Liver (tissue), 10 donors: ENCODE measurements at places on chromosomes 7 and 10.

GRCh38 chr10:112663234-112664125, 216.5 kb downstream of the VTI1A start:
- H3K4me3 ChIP-seq = no peak overlapping the region
- no peaks in the 10 kb centered on the region for H3K36me3 ChIP-seq
- no peak for DNase-seq
- H3K27ac ChIP-seq = no peak overlapping the region
- H3K4me1 ChIP-seq = no peaks in the 10 kb centered on the region

GRCh38 chr7:55056577-55057480, 38.0 kb downstream of the EGFR start:
- H3K27me3 ChIP-seq = no peaks in the 10 kb centered on the region
- H3K36me3 ChIP-seq = no peaks in the 10 kb centered on the region
- no peak overlapping the region for H3K4me3 ChIP-seq
- peak overlapping the region; percentile 80 for H3K27ac ChIP-seq
- H3K4me1 ChIP-seq = peaks cover 17% of the 10 kb centered on the region

GRCh38 chr7:158282461-158283001, 305.1 kb downstream of the PTPRN2 start:
- no peak overlapping the region for H3K27ac ChIP-seq
- no peaks in the 10 kb centered on the region for H3K36me3 ChIP-seq

DNA sequence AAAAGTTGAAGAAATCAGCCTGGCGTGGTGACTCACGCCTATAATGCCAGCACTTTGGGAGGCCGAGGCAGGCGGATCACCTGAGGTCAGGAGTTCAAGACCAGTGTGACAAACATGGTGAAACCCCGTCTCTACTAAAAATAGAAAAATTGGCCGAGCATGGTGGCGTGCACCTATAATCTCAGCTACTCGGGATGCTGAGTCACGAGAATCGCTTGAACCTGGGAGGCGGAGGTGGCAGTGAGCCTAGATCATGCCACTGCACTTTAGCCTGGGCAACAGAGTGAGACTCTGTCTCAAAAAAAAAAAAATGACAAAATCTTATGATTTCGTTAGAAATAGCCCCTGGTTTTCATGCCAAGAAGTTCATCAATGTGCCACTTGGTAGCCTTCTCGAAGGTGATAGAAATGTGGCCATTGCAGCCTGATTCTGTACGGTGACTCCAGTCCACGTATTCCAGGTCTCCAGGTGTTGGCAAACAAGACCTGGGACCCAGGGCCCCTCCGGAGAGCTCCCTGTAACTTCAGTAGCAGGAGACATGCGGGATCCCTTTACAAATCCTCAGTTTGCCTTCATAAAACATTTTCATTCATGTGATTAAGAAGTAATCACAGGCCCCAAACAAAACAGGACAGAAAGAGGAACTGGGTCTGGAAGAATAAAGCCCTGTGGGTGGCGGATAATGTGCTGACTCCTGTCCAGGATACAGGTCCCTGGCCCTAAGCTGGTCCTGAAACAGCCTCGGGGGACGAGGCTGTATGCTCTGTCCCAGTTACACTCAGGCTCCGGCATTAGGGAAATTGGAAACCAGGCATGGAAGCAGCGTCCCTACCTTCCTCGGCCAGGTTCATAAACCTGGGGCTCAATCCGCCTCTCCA, 207.3 kb upstream of the SH2B2 start:
- H3K4me1 ChIP-seq = no peaks in the 10 kb centered on the region
- no peaks in the 10 kb centered on the region for H3K27me3 ChIP-seq
- H3K27ac ChIP-seq = no peak overlapping the region
- H3K36me3 ChIP-seq = no peaks in the 10 kb centered on the region
- H3K4me3 ChIP-seq = no peak overlapping the region

GRCh38 chr10:132927824-132928223, 14.5 kb downstream of the CFAP46 start:
- H3K27ac ChIP-seq = no peak overlapping the region
- peaks cover 3% of the 10 kb centered on the region for H3K4me1 ChIP-seq
- peak; percentile 45 for DNase-seq
- no peaks in the 10 kb centered on the region for H3K27me3 ChIP-seq
- H3K36me3 ChIP-seq = no peaks in the 10 kb centered on the region
- no peak overlapping the region for H3K4me3 ChIP-seq

- H3K4me3 ChIP-seq = no peak overlapping the region
- H3K36me3 ChIP-seq = no peaks in the 10 kb centered on the region
- H3K4me1 ChIP-seq = no peaks in the 10 kb centered on the region
- H3K27me3 ChIP-seq = no peaks in the 10 kb centered on the region
These were observed 413.1 kb upstream of the VSTM2A start for GRCh38 chr7:54129035-54129434.

- no peak overlapping the region for H3K27ac ChIP-seq
- no peaks in the 10 kb centered on the region for H3K36me3 ChIP-seq
- no peaks in the 10 kb centered on the region for H3K4me1 ChIP-seq
- no peak overlapping the region for H3K4me3 ChIP-seq
These were observed 57.1 kb downstream of the AOC1 start for GRCh38 chr7:150909200-150909995.
